Bronchial epithelial cell (primary cell): ENCODE measurements at places on chromosomes 11 and 22. TPM values are rescaled to one million over a fixed set of nuclear protein-coding genes. Genes with fewer than 3 reads are reported as not detected.

The CABP4 gene
- total RNA-seq, result not detected in 2 replicates

The FOLR2 gene
- total RNA-seq, result not detected in 2 replicates

The FOXRED2 gene
- total RNA-seq, result 1.6 and 2.0 TPM in 2 replicates

The SHANK2 gene
- total RNA-seq, result 6.6 and 8.1 TPM in 2 replicates

The PANX2 gene
- total RNA-seq, result 0.26 and 0.77 TPM in 2 replicates

The MS4A3 gene
- not detected in 2 replicates for total RNA-seq

DNA sequence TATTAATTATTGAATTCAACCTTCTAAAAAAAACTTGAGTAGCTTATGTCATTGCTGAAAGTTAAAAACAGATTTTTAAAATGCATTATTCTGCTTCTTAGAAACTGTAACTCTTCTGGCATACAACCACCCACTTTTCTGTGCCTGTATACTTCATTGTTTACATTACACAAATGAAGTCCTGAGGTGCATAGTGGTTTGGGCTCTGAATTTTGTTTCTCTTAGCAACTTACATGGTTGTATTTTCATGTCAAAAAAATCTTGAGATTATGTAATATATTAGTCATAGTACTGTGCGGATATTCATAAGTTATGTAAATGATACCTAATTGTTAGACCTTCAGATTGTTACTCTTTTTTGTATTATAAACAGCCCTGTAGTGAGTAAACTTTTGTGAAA, 12.2 kb downstream of the SC5D start:
- DNase-seq, result peak; percentile 33

DNA sequence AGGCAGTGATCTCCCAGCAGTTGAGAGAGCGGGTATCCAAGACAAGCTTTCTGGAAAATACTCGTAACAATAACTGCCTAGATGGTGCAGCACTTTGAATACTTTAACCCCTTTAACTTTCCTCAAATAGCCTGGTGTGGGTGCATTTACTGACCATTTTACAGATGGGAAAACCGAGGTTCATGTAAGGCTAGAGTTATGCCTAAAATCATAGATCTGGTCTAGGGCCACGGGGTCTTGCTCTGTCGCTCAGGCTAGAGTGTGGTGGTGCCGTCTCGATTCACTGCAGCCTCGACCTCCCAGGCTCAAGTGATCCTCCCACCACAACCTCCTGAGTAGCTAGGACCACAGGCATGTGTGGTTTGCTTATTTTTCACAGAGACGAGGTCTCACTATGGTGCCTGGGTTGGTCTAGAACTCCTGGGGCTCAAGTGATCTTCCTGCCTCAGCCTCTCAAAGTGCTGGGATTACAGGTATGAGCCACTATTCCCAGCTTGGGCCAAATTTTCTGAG, 269.2 kb upstream of the SYN3 start:
- DNase-seq, result no peak

DNA sequence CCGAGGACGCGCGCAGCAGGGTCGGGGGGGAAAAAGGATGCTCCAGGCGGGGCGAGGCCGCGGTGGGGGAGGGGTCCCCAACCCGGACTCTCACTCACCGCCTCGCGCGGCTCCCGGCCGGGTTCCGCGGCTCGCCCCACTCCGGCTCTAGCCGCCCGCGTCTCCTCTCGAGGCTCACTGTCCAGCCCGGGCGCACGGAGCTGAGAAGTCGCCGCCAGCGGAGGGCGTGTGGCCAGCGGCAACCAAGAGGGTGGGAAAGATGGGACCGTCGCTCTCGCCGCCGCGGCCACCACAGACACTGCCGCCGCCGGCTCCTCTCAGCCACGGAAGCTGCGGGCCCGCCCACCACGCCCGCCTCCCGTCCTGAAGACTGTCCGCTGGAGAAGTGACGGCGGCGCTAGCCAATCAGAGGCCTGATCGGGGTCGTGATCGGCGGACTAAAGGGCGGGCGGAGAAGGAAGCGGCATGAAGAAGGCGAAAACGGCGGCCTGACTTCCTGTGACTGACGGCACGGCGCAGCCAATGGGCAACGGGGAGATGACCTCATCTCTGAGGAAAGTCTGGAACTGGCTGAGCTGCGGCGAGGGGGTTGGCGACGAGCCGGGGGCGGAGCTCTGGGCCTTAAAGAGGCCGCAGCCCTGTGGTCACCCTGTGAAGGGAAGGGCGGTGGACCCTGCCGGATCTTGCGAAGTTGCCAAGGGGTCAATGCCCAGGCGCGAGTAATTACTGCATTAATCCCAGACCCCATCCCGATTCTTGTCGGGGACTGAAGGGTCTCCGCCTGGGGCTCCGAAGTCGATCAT, at the start of gene MRTFA:
MRTFA (minus strand) TSS at position 340 of the 803 bp plus-strand sequence.
- DNase-seq, result peak; percentile 99

DNA sequence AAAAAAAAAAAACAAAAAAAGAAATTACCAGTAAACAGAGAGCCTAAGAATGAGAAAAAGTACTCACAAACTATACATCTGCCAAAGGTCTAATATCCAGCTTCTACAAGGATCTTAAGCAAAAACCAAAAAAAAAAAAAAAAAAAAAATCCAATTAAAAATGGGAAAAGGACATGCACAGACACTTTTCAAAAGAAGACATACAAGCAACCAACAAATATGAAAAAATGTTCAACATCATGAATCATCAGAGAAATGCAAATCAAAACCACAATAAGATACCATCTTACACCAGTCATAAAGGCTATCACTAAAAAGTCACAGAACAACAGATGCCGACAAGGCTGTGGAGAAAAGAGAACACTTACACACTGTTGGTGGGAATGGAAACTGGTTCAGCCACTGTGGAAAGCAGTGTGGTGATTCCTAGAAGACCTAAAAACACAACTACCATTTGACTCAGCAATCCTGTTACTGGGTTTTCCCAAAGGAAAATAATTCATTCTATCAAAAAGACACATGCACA, 18.3 kb downstream of the MS4A6A start:
- DNase-seq, result peak; percentile 66

GRCh38 chr11:61745781-61746441, 6.5 kb upstream of the MYRF start:
- no peak for DNase-seq

DNA sequence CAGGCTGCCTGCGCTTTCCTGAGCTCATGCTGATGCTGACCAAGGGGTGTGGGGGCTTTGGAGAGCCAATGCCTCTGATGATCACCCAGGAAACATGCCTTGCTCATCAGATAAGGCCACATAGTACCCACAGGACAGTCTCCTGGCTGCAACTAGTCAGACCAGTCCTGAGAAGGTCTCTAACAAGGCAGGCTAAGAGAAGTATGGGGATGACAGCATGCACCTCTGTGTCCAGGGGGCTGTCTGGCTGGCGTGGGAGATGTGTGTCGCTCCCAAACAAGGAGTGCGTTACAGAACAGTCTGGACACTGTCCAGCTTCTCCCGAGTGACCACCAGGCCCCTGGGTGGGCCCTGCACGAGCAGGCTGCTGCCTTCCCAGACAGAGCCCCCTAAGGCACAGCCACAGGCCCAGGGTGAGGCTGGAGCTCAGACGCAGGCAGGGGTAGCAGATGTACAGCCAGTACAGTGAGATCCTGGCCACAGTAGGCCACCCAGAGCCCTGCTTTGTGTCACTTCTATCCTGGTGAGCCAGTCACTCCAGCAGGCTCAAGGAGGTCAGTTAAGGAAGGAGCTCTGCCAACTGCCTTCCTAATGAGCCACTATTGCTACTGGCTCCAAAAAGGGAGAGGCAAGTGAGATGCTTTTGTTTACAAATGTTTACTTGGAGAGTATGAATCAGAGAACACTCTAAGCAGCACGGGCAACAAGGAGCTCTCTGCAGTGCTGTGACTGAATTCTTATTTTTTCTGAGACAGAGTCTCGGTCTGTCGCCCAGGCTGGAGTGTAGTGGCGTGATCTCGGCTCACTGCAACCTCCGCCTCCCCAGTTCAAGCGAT, 66.0 kb upstream of the CLTCL1 start:
- DNase-seq, result no peak

GRCh38 chr11:122678406-122678805, 22.9 kb downstream of the UBASH3B start:
- no peak for DNase-seq

DNA sequence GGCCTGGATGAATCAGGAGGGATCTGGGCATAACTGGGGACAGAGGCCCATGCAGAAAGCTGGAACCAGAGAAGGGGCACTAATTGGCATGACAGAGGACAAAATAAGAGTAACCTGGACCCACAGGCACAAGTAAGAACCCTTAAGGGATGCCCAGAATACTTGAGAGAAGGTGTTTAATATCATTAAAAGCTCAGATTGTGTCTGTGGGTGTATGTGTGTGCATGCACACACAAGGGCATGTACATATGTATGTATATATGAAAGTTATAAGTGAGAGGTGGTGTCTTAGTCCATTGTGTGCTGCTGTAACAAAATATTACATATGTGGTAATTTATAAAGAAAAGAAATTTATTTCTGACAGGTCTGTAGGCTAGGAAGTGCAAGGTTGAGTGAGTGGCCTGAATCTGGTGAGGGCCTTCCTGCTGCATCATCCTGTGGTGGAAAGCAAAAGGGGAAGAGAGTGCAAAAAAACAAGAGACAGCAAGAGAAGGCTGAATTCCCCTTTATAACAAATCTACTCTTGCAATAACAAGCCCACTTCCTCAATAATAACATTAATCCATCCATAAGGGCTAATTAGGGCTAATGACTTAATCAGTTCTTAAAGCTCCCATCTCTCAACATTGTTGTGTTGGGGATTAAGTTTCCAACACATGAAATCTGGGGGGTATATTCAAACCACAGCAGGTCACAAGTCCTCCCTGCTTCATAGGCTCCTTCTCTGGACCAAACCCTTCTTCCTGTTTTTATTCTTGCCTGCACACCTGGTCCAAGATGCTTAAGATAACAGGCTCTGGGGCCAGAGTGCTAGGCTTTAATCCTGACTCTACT, 68.3 kb upstream of the POU2AF2 start:
- no peak for DNase-seq

GRCh38 chr22:46561435-46561905, 24.1 kb upstream of the CELSR1 start:
- DNase-seq, result no peak

GRCh38 chr11:63560506-63561180, 2.5 kb downstream of the PLAAT2 start:
- peak; percentile 47 for DNase-seq
